GDM1 (cell line): ENCODE measurements at places on chromosomes 2 and 18.

- DNase-seq = no peak
Observed at GRCh38 chr18:45363196-45363595, 252.1 kb upstream of the SLC14A2 start.

GRCh38 chr2:170571612-170572011 is 143.5 kb upstream of the SP5 start:
- no peak for DNase-seq

GRCh38 chr2:144376926-144377325 is 143.0 kb downstream of the ZEB2 start:
- no peak for DNase-seq

GRCh38 chr2:45506756-45507155 is 104.3 kb downstream of the SRBD1 start:
- DNase-seq = no peak

DNA sequence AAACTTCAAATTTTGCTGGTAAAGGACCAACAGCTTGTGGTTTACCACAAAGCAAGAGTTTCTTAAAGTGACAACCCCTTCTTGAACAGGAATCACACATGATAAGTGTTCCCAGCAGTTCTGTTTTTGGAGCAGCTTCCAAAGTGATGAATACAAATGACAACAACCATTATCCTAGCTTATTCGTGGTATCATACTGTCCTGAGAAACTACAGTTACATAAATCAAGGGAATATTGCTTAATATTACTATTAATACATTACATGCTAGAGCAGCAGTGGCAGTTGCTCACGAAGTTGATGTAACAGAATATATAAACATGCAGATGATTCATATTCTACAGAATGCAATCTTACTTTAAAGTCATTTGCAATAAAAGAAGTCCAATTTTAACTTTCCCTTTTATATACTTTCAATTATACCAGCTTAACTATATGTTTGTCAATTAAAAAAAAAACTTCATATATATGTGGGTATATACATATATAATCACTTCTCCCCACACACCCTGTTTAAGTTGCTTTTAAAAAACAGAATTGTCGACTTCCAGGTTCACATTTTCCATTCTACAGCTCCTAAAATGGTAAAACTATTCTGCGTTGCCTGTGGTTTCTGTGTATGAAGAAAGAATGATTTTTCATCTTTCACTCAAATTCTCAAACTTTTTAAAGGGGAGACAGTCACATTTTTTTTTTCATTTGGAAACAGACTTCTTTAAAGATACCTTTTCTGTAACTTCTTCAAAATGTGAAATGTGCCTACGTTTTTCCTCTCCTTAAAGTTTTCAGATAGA is 713.6 kb downstream of the TDRD15 start:
- no peak for DNase-seq

DNA sequence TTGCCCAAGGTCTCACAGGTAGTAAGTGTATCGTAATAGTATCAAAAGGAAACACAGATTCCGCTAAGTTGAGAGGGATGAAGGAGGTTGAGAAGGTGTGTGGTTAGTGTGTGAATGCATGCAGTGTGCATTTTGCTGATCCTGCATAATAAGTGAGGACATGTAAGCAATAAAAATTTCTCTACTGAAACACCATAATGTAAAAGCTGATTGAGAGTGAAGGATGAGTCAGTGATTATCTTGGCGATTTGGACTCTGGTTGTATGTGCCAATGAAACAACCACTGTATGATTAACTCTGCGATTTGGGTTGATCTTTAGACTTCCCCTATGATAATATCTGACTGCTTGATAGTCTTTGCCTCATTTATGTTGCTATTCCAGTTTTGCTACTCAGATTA is 16.7 kb upstream of the ADGRF3 start:
- no peak for DNase-seq

DNA sequence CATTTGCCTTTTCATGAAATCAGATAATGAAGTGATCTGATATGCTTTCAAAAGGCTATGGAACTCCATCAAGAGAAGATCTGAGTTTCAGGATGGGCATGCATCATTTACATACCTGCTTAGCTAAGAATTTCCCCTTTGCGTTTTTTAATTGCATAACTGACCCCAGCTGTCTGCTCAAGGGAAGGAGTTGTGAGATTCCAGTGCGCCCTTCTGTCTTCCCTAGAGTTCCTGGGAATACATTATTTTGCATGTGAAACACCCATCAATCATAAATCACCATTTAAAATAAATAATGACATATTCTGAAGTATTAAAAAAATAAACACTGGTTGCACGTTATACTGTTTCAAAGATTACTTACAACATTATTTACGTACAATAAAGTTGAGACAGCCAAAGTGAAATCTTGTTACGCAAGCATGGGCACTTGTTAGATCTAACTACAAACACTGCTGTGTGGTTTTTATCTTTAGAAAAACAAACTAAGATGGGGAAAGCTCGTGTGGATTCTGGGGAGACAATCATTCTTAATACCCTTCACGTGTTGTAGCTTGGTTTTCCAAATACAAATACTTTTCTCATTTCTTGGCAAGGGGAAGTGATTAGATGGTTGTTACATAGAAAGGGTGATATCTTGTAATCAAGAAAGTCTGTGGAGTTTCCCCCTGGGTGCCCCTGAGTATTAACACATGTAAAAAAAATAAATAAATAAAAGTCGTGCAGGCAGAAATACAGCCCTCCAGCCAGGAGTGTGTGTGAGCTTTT is 125.7 kb upstream of the LMAN1 start:
- DNase-seq = no peak

DNA sequence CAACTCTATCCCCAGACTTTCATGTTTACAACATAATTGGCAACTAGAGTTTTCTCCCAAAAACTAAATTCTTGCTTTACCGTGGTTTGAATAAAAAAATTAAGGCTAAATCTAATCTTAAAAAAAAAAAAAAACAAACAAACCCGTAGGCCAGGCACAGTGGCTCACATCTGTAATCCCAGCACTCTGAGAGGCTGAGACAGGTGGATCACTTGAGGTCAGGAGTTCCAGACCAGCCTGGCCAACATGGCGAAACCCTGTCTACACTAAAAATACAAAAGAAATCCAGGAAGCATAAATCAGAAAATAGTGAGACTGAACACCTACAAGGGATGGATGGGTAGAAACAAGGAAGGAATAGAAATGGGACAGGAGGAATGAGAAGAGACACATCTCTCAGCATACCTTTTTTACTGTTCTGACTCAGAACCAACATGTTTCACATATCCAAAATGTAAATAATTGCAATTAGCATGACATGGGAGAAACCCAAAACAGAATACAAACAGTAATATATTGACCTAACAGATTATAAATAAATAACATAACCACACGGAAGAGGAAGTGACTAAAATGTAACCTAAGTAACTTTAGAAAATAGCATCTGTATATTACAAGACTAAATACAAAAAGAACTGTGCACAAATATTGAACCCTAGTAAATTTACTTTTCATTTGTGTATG is 17.5 kb downstream of the MGAT4A start:
- no peak for DNase-seq

- DNase-seq = no peak
Observed at GRCh38 chr2:32290000-32290339, 12.3 kb downstream of the YIPF4 start.

GRCh38 chr2:74772046-74772445 is 61.9 kb upstream of the HK2 start:
- DNase-seq = no peak

DNA sequence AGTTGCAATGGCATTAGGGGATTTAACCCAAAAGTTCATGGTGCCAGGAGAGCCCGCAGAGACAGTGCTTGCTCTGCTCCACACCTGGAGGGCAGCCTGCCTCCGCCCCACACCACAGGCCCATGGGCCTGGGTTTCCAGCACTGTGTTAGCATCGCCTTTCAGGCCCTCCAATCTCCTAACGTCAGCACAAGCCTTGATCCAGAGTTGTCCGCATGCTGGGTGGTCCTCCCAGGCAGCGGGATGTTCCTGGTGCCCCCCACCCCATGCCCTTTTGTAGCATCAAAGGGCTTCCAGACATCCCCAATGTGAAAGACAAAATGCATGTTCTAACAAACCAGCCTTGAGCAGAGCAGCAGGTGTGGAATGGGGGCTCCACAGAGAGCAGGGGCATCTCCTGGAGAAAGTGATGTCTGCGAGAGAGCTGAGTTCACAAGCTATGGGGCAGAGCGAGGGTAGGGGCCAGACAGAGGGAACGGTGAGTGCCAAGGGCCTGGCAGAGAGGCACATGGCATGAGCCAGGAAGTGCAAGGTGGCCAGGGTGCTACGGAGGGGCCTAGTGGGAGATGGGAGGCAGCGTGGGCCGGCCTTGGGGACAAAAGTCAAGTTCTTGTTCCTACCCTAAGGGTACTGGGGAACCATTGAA is 119.2 kb downstream of the CYP26B1 start:
- DNase-seq = no peak

- DNase-seq = no peak
Observed at GRCh38 chr2:170076189-170076588, 101.8 kb upstream of the MYO3B start.
